ENCODE measurements at places on chromosomes 2 and 18.

DNA sequence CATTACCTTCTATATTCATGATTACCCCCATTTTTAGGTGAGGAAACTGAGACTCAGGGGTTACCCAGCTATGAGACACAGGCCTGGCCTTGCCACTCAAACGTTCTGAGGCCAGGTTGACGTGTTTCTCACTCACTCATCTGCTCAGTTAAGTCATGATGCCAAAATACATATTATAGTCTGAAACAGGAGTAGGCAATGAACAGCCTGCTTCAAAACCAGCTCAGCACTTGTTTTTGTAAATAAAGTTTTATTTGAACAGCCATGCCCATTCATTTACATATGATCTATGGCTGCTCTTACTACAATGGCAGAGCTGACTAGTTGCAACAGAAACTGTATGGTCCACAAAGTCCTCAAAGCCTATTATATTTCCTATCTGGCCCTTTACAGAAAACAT lies 74.1 kb upstream of the SMAD2 start:
- DNase-seq = no peak

- DNase-seq = no peak
Observed at GRCh38 chr18:13932285-13933025, 17.1 kb upstream of the MC2R start.

- DNase-seq = peak; percentile 4
Observed at GRCh38 chr2:100321866-100322820, at the start of gene LONRF2. Gene LONRF2, minus strand, starts transcription at chr2:100322501. Its CDS starts 408 bp downstream, at chr2:100322093.

DNA sequence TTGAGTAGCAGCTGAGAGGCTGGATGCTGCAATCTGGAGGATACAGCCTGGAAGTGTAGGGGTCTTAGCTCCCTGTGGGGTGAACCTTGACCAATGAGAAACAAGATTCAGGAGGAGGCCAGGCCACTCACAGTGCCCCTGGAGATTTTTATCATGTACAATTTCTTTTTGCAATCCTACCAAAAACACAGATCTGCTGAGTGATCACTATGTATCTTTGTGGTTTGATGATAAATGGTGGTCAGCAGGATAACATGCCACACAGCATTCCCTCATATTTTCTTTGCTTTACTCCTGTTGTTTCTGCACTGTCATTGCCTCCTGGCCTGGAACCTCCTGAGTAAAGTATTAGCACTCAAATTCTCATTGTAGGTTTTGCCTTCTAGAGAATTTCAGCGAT lies 357.9 kb downstream of the THSD7B start:
- no peak for DNase-seq

DNA sequence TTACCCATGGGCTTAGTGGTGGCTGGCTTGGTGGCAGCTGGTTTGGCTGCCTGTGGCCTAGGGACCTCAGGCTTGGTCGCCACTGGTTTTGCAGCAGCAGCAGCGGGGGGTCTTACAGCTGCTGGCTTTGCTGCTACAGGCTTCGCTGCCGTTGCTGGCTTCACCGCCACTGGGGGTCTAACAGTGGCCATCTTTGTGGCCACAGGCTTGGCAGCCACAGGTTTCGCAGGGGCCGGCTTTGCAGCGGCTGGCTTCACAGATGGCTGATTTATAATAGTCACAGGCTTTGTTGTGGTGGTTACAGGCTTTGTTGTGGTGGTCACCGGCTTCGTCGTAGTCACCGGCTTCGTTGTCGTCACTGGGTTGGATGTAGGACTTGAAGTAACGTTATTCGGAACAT lies 77.8 kb downstream of the COL6A3 start:
- no peak for DNase-seq

- DNase-seq = no peak
Observed at GRCh38 chr2:150474326-150475074, 13.0 kb downstream of the RND3 start.

- no peak for DNase-seq
Observed at GRCh38 chr2:74550231-74550630, 3.5 kb downstream of the LOXL3 start.

DNA sequence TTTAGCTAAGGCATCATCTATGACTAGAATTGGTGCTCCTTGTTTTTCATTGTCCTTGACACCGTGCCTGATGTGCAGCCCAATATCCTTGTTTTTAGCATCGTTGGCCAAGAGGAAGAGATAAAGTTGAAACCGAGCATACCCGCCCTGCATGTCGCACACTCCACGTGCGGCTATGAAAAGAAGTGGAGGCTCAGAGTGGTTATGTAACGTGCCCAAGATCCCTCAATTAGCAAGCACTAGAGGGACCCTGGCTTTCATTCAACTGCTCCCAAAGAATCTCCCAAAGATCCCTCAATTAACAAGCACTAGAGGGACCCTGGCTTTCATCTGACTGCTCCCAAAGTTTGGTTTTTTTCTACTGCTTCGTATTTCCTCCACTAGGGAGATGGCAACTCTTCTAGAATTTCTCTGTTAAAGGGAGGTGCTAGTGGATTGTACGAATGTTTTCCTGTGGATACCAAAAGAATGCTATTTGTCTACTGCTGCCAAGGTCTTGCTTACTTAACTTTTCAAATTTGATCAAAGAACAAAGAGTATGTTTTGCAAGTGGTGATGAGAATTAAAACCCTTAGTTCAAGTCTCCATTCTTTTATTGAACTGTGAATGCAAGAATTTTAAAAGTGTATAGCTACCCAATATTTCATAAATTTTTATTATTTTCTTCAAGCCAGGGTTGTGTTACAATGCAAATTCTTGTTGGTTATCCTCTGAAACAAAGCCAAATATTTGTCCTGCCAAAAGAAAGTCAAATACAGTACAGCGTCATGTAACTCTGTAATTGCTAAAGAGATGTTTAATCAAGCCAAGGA lies 92.1 kb downstream of the AOX1 start:
- no peak for DNase-seq

DNA sequence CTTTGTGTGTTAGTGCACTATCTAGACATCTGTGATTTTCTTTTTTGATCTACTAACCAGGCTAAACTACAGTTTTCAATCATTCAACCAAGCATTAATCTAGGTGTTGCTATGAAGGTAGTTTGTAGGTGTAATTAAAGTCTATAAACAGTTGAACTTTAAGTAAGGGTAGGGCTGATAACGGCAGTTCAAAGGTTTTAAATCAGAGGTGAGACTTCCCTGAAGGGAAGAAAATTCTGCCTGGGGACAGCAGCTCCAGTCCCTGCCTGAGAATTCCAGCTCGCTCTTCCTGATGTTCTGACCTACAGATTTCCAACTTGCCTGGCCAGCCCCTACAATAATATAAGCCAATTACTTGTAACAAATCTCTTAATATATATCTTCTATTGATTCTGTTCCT lies 663.9 kb downstream of the MBD2 start:
- no peak for DNase-seq

GRCh38 chr18:57091231-57091630 lies 55.7 kb upstream of the BOD1L2 start:
- no peak for DNase-seq

- no peak for DNase-seq
Observed at GRCh38 chr2:5706717-5707455, 14.7 kb downstream of the SOX11 start.

DNA sequence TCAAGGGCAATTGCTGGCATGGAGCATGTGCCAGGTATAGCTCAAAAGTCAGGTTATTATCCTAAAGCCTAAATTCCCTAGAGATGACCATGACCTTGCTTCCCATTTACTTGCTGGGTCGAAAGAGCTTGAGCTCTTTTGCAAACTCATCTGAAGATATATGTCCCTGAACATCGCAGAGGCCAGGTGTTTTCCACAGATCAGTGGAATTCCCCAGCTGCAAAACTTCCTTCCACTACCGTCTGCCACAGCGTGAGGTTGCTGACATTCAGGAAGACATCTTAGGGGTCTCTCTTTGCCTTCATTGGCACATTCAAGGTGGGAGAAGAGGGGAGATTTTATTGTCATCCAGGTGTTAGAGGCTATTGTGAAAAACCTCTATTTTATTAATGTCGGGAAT lies 171.0 kb downstream of the MIB1 start:
- DNase-seq = no peak

GRCh38 chr18:69326094-69326493 lies 74.6 kb upstream of the DOK6 start:
- DNase-seq = no peak

DNA sequence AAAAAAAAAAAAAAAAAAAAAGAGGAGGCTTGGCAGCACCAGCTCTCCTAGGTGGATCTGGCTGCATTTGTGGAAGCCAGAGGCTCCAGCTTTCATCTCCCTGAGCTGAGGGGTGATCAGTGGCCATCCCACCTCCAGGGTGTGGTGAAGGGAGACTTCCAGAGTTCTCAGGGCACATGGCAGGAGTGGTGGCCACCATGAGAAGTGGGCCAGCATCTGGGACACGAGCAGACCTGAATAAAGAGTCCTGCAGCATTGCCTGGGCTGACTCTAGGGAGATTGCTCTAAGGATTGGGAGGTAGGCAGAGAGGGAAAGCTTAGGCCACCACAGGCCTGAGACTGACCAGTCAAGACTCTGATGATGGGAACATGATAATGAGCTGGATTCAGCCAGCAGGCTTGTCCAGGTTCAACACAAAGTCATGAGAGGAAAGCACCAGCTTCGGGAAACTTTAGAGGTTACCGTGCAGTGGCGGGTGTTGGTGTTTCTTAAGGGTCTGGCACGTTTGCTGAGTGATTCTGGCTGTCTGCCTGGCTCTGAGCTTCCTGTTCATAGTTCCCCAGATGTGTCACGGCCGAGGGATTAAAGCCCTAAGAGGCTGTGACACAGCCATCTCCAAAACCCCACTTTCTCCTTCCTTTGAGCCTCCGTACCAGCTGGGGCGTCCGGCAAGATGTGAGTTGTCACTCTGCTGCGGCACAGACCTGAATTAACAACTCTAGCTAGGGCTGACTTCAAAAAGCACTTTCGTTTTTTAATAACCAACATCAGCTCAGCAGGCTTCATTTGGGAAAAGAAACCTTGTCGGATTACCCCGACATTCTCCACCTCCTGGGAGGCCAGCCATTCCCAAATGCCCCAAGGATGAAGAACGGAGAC lies 38.3 kb upstream of the IL1R1 start:
- DNase-seq = peak; percentile 88

DNA sequence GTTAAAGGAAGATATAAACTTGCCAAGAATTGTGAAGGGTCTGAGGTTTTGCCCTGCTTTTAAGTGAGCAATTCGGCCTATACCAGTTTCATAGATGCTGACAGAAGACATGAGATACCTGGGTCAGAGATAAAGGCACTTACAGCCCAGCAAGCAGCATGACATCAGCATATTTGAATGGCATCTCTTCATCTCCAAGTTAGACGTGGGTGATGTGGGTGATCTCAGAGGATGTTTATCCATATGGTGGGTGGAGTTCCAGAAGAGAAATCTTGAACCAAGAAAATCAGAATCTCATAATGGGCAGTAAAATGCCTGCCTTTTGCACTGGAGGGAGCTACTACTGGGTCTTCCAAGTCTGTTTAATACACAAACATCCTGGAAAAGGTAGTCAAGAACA lies 44.7 kb downstream of the GYPC start:
- DNase-seq = no peak

- DNase-seq = no peak
Observed at GRCh38 chr2:21999522-21999921, 875.8 kb downstream of the TDRD15 start.

GRCh38 chr18:48943333-48943732 lies 7.4 kb downstream of the SMAD7 start:
- no peak for DNase-seq

DNA sequence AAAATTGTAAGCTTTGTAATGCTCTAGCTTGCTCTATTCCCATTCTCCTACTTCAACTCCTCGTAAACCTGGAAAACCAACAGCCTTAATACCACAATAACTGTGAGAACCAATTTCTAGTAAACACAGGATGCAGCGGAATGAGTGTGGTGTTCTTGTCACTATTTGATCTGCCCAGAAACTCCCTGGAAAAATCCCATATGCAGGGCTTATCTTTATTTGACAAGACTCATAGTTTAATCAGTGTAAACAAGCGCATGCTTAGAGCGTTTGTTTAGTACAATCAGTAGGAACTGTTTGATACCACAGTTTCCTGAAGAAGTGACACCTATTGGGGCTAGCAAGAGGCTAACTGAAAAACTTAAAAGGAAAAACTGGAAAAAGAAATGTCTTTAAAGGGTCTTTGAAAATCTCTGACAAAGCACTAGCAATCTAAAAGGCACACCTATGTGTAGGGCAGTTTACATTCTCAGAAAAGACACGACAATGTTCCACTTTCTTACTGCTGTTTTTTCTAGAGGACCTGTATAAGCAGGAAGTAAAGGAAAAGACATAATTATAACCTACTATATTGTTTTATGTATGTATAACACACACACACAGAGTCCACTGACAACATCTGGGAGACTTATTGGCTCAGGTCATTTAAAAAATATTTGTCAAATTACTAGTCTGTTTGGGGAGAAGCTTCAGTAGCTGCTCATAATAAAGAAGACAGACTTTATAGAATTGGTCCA lies 241.4 kb upstream of the KLHL14 start:
- no peak for DNase-seq

DNA sequence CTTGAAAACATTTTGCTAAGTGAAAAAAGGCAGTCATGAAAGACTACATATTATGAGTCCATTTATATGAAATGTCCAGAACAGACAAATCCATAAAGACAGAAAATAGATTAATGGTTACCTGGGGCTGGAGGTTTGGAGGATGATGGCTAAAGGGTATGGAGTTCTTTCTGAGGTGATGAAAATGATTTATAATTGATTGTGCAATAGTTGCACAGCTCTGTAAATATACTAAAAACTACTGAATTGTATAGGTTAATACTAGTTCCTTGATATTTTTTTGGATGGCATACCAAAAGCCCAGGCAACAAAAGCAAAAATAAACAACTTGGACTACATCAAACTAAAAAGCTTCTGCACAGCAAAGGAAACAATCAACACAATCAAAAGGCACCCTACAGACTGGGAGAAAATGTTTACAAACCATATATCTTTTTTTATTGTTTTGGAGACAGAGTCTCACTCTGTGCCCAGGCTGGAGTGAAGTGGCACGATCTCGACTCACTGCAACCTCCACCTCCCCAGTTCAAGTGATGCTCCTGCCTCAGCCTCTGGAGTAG lies 21.5 kb downstream of the SOS1 start:
- no peak for DNase-seq

DNA sequence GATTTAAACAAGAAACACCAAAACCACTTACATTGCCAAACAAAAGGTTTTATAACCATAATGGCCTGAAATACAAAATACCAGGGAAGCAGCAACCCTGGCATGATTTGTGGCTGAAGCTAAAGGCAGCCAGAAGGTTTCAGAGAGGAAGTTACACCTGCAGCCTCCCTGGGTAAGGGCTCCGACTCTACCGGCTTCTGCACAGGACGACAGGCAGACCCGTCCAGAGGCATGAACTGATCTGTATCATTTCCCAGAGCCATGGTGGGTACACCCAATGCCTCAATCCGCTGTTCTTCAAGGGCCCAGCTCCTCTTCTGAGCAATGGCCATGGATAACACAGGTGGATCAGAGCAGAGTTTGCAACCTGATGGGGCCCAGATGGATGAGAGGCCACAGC lies 71.6 kb downstream of the PXDN start:
- no peak for DNase-seq

DNA sequence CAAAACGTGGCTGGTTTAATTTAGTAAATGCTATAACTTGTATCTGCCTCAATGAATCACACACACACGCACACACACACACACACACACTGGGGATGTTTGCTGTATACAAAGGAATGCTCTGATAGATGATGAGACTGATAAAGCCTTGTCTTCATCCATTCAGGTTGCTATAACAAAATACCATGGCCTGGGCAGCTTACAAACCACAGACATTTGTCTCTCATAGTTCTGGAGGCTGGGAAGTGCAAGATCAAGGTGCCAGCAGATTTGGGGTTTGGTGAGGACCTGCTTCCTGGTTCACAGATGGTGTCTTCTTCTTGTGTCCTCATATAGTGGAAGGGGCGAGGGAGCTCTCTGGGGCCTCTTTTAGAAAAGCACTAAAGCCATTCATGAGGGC lies 149.5 kb upstream of the HDAC4 start:
- no peak for DNase-seq

- no peak for DNase-seq
Observed at GRCh38 chr2:37774976-37775907, 103.8 kb upstream of the CDC42EP3 start.
